ENCODE measurements at places on chromosomes 13 and 19.

DNA sequence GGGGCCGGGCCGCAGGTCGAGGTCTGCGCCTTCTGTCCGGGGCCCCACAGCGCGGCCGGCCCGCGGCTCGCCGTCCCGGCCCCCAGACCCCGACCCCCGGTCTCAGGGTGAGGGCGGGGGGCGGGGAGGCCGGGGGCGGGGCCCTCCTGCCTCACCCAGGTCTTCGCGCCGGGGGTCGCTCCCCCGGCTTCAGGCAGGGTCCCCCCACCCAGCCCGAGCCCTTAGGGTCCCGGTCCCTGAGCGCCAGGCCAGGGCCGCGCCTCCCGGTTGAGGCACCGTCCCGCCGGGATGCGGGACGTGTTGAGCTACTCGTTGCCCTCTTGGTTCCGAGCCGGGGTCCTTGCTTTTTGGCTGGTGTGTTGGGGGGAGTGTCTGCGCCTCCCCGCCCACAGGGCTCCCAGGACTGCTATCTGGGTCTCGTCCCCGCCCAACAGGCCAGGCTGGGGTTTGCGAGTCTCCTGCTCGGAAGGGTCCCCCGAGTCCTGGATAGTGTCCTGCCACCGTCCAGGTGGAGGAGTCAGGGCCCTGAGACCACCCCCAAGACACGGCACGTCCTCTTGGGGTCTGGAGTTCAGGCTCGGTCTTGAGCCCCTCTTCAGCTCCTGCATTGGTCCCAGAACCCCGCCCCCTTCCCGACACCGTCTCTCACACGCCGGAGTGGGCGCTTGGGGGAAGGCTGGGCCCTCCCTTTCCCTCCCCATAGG lies 452 bp downstream of the PIAS4 start:
- peak; percentile 39 for DNase-seq

GRCh38 chr13:76796851-76797250 lies 89.4 kb downstream of the KCTD12 start:
- DNase-seq, result no peak

DNA sequence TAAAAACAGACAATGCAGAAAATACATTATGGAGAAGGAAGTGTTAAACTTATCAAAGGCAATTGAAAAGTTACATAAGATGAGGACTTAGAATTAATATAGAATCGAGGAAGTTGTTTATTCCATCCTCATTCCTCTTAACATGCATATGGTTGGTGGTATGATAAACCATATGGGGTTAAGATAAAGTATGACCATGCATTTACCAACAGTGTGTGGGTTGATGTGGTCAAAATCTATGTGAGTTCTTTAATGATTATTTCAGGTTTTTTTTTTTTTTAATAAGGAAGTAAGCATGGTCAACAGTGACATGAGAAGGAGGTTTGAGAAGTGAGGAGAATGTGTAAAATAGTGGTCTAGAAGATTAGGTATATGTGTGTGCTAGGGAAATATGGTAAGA lies 94.5 kb downstream of the TDRD3 start:
- no peak for DNase-seq

DNA sequence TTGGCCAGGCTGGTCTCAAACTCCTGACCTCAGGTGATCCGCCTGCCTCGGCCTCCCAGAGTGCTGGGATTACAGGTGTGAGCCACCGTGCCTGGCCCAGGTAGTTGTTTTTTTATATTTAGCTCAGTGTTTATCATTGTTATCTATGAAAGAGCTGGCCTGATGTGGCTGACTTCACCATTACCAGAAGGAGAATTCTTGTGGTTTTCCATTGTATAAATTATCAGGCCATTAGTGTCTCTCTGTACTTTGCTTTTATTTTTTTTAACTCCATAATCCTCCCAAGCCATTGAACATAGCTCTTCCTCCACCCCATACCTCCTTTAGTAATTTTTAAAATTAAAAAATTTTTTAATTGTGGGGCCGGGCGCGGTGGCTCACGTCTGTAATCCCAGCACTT lies 24.2 kb downstream of the CERS4 start:
- DNase-seq, result peak; percentile 8

DNA sequence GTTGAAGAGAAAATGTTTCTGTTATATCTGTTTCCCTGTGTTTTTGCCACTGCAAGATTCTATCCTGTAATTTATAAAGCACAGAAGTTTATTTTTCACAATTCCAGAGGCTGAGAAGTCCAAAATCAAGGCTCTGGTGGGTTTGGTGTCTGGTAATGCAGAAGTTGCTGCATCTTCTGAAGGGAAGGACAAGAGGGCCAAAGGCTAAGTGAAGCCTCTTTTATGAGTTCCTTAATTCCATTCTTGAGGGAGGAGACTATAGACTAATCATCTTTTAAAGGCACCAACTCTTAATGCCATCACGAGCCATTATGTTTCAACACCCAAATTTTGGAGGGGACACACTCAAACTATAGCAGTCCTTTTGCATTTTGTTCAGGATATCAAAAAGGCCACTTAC lies 34.1 kb upstream of the WDFY2 start:
- no peak for DNase-seq

- no peak for DNase-seq
Measured at GRCh38 chr13:67314405-67314804, 84.3 kb upstream of the PCDH9 start.

DNA sequence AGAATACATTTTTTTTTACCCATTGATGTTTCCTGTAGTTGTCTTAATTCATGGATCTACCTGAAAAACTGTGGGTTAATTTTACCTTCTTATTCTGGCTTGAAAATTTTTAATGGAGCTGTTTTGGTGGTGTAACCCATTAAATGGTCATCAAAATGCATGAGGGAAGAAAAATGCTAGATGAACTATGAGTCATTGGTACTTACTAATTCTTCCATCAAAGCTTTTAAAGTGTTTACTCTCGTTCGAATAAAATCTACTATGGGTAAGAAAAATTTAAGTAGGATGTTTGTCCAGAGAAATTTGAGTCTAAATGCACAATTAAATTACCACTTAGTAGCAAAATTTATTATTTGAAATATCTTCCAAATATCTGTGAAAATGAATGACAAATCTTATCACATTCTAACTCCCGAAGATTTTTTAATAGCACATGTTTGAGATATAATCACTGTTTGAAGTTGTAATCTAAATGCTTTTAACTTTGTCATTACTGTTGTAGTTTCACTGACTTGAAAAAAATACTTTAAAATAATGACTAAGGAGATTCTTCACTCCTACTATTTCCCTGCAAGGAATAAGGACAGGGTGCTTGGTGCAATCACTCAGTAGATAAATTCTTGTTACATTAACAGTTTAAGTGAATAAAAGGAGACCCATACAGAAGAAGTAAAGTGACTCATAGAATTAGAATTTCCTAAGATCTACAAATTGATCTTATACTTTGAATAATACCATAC lies 437.7 kb downstream of the IRS2 start:
- DNase-seq, result no peak

- peak; percentile 13 for DNase-seq
Measured at GRCh38 chr13:91045351-91046034, 302.0 kb upstream of the MIR17HG start.

- DNase-seq, result no peak
Measured at GRCh38 chr19:12199757-12200419, 37.0 kb downstream of the ZNF136 start.

DNA sequence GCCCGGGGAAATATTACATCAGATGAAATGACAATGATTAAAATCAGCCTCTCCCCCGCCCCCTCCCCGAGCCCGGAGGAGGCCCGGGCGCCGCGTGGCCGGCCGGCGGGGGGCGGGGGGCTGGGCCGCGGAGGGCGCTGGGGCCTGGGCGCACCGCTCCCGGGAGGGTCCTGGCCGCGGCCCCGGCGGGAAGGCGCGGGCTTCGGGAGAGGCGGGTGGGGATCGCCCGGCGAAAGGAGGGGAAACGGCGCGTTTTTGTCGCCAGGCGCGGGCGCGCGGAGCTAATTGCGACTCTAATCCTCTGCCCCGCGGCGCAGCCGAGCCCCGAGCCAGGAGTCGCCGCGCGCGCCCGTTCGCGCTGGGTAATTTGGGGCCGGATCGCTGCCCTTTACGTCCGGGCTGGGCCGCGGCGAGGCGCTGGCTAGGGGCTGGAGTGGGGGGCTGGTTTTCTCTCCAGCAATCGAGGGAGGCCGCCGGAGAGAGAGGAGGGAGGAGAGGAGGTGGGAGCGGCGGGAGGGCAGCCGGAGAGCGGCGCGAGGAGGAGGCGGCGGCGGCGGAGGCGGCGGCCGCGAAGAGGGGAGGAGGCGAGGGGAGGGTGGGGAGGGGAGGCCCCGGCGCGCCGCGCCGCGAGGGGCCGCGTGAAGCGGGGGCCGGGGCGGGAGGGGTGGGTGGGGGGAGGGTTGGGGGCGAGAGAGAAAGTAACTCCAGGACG lies at the start of gene KCTD15:
Gene KCTD15, plus strand, starts transcription at position 707 of the 712 bp plus-strand sequence. CDS start 3,585 bp downstream, outside the sequence.
- DNase-seq, result peak; percentile 55

GRCh38 chr19:36418287-36419001 lies at the start of gene ZFP82:
Gene ZFP82 (minus strand): TSS chr19:36418644. CDS start chr19:36409789, 8,855 bp downstream.
- DNase-seq, result peak; percentile 98

- peak; percentile 56 for DNase-seq
Measured at GRCh38 chr19:8451885-8452284, 7.1 kb downstream of the HNRNPM start.

DNA sequence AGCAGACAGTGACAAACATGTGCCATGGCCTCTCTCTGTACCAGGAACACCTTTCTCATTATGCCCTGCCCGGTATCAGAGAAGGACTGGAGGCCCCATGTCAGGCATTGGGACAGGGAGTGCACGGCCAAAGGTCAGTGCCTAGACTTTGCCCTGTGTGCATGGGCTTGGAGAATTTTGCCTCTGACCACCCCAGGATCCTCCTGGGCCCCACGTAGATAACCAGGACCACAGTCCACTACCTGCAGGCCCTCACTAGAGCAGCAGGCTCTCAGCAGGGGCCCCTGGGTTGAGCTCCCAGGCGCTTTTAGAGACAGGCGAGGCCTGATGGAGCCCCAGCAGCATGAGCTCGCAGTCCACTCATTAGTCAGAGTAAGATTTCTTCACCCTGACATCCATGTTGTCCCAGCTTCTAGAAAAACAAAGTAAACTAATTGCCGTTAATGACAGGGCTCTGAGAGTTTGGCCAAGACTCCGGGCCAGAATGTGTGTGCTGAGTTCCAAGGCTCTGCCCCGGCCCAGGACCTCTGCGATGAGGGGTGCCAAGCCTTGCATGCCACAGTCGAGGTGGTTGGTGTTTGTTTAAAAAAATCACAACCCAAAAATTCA lies 42.7 kb downstream of the CAPN12 start:
- DNase-seq, result peak; percentile 32

DNA sequence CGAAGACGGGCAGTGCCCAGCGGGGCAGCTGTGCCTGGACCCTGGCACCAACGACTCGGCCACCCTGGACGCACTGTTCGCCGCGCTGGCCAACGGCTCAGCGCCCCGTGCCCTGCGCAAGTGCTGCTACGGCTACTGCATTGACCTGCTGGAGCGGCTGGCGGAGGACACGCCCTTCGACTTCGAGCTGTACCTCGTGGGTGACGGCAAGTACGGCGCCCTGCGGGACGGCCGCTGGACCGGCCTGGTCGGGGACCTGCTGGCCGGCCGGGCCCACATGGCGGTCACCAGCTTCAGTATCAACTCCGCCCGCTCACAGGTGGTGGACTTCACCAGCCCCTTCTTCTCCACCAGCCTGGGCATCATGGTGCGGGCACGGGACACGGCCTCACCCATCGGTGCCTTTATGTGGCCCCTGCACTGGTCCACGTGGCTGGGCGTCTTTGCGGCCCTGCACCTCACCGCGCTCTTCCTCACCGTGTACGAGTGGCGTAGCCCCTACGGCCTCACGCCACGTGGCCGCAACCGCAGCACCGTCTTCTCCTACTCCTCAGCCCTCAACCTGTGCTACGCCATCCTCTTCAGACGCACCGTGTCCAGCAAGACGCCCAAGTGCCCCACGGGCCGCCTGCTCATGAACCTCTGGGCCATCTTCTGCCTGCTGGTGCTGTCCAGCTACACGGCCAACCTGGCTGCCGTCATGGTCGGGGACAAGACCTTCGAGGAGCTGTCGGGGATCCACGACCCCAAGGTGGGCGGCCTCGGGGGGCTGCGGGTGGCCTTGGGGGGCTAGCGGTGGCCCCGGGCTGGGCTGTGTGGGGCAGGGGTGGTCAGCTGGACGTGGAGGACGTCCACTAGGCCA lies 4.8 kb downstream of the GRIN3B start:
- no peak for DNase-seq

DNA sequence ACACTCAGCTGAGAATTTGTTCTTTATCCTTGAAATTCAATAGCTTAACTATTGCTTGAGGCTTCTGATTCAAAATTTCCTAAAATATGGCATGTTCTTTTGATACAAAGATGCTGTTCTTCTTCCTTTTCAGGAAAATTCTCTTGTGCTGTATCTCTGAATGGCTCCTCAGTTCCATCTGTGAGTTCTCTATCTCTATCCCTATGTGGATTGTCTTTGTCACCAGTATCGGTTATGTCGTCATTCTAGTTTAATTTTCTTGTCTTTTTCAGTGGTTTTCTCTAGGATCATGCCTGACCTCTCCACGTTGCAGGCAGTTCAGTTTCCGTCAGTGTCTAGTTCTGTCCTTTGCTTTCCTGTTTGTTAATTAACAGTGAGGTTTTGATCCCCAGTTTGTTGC lies 104.6 kb upstream of the GJB6 start:
- no peak for DNase-seq

GRCh38 chr13:113001241-113002140 lies 32.5 kb downstream of the MCF2L start:
- peak; percentile 30 for DNase-seq

DNA sequence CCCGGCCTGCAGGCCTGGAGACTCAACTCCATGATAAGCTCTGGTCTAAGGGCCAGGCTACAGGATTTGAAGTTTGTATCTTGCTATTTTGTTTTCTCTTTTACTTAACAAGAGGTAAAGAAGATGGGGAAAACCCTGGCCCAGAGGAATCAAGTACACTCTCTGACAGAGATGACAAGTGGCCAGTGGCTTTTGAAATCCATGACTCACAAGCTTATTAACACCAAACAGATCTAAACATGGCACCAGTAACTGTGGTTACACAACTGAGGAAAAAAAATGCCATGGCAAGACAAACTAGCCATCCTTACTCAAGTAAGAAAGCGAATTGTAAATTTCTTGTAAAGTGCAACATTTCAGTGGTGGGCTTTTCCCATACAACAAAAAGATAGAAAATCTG lies 72.6 kb upstream of the SERTM1 start:
- no peak for DNase-seq

DNA sequence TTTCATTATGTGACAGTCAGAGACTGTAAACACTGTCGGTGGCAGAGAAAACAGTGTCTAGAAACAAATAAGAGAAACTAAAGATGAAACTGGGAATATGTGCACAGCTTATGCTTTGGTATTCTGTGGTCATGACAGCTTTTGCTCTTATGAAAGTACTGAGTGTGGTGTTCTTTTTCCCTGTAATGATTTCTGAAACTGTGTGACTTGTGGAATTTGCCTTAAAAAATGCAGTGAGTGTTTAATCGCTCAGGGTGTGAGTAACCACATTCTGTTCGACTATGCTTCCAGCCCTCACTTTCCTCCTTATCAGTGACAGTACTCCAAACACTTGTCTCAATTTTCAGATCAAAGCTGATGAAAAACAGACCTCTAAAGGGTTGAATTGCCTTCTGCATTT lies 66.9 kb upstream of the DIAPH3 start:
- peak; percentile 19 for DNase-seq

DNA sequence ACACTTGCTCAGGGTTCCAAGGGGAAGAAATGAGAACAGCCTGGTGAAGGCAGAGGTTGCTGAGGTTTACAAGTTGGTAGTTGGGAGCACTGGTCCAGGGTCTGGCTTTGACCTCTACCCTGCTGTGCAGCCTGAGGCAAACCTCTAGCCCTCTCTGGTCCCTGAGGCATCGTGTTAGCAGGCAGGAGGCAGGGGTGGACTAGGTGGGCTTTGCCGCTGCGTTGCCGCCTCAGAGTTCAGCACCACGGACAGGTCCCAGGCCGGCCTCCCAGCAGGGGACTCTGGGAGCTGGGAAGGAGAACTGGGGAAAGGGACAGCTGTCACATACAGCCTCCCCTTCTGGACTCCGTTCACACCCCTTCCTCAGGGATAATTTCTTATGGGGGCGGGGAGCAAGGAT lies 3.1 kb downstream of the NCAN start:
- peak; percentile 73 for DNase-seq
